Left ventricle myocardium inferior (tissue), 1 donor: ENCODE measurements at places on chromosomes 3 and 15.

DNA sequence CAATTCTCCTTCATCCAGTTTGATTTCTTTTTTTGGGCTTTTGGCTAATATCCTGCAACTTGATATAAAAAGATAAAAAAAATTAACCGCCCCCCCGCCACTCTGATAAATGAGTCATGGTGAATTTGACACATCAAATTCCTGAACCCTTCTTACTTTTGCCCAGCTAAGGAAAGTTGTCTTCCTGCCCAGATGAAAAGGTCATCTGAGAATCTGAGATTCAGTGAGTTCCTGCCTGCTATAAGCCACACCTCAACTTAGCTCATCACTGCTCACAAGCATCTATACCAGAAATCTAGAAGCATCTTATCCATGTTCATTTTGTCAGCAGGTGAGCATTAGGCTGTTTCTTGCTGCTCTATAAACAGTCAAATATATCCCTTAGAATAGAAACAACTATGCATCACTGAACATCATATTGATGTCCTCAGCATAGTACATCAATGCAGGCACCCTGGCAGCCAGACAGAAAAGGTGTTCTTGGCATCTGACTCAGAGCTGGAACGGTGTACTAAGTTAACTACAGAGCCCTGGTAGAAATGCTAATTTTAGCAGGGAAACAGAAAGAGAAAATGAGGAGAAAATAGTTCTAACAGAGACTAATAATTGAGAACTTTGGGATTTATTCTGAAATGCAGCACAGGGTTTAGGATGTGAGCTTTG is 77.1 kb downstream of the SEMA6D start:
- no peak for DNase-seq

GRCh38 chr3:23275814-23276213 is 72.7 kb downstream of the UBE2E2 start:
- DNase-seq: no peak

DNA sequence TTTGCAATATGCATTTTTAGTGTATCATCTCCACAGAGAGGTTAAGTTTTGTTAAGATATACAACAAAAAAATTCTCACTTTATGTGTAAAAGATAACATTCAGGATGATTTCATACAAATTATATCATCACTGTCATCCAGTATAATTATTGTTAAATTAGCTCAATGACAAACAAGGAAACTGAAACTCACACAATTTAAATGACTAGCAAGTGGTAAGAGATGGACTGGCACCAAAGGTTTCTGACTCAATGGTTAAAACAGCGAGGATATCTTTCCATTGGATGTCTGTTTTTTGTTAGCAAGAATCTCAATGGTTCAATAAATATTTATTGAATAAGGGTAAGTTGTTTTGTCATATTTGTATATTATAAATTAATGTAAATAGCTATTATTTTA is 22.6 kb downstream of the CIP2A start:
- no peak for DNase-seq

- no peak for DNase-seq
Observed at GRCh38 chr3:139537795-139538621, 1.5 kb downstream of the RBP1 start.

GRCh38 chr3:88131695-88132094 is 18.1 kb upstream of the C3orf38 start:
- DNase-seq: no peak

GRCh38 chr15:78651930-78652615 is 11.1 kb upstream of the CHRNB4 start:
- no peak for DNase-seq

GRCh38 chr15:74120426-74120825 is 10.0 kb upstream of the ISLR2 start:
- no peak for DNase-seq

DNA sequence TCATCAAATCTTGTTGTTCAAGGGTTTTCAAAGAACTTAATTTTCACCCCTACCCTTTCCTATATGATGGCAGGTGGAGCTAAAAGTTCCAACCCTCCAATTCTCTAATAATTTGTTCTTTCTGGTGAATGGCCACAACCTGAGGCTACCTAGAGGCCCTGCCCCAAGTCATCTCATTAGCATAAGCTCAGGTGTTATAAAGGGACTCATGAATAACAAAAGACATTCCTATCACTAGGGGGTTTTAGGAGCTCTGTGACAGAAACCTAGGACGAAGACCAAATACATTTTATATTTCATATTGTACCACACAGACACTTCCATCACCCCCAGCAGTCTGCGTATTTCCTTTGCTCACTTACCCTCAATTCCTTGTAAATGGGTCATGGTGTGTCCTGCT is 483.6 kb upstream of the EPHA6 start:
- DNase-seq: no peak

DNA sequence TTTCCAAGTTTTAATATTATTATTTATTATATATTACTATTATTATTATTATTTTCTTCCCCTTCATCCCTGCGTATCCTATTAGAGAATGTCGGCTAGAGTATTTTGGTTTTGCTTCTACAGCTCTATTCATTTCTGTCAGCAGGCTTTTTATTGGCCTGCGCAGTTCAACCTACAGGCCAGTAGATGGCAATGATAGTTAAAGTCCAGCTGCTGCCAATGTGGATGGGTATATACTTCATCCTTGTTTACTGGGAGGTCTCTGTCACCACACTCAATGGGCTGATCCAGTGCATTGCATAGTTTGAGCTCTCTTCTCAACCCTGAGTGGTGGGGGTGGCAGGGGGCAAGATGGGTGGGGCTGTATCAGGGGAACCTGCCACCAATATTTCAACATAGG is 799.8 kb downstream of the NSUN3 start:
- DNase-seq: no peak

GRCh38 chr3:195697582-195698324 is 23.0 kb upstream of the MUC20 start:
- DNase-seq: no peak

DNA sequence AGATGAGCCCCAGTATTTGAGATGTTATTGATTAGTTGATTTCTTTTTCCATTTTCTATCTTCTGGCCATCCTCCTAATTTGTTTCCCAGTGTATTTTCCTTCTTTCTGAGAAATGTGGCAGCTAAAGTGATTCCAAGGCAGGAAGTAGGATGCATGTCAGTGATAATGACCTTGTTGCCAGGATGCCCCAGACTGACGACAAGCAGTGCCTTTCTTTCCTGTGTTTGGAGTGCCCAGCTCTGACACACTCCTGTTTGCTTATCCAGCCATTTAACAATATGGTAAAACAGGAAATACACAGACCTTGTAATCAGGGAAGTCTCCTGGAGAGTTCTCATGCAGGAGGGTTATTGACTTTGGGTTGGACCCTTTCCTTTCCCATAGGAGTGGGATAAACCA is 20.4 kb downstream of the TMOD2 start:
- DNase-seq: no peak

GRCh38 chr3:38227989-38228388 is 37.6 kb upstream of the SLC22A13 start:
- DNase-seq: no peak

- no peak for DNase-seq
Observed at GRCh38 chr3:108603691-108604090, 14.2 kb downstream of the DZIP3 start.

DNA sequence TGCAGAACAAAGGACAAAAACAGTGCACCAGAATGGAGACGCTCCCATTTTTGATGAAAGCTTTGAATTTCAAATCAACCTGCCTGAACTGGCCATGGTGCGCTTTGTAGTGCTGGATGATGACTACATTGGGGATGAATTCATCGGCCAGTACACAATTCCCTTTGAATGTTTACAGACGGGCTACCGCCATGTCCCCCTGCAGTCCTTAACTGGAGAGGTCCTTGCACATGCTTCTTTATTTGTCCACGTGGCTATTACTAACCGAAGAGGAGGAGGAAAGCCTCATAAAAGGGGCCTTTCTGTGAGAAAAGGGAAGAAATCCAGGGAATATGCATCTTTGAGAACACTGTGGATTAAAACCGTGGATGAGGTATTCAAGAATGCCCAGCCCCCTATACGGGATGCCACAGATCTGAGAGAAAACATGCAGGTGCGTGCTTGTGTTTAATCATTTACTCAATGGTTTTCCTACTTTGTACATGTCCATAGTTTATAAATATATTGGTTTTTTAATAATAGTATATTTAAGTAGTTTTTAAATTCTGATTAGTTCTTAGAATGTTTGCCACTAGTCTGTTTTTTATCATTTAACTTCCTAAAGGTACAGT is 127.1 kb downstream of the PLCL2 start:
- no peak for DNase-seq

DNA sequence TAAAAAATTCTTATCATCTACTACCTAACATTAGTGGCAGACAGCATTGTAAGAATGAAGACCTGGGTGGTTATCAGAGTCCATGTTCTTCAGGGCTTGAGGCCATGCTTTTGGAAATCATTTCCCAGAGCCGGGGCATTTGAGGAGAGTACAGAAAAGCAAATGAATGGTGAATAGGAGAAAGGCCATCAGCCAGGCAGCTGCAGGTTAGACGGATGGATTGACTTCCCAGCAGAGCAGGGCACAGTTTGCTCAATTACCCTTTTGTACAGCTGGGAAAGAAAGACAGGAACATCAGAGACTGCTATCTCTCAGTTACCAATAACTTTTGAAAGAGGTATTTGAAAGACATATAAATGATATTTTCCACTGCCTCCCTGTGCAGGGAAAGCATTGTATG is 135.6 kb downstream of the ALCAM start:
- no peak for DNase-seq

- DNase-seq: no peak
Observed at GRCh38 chr3:139302801-139303113, 41.1 kb upstream of the MRPS22 start.

DNA sequence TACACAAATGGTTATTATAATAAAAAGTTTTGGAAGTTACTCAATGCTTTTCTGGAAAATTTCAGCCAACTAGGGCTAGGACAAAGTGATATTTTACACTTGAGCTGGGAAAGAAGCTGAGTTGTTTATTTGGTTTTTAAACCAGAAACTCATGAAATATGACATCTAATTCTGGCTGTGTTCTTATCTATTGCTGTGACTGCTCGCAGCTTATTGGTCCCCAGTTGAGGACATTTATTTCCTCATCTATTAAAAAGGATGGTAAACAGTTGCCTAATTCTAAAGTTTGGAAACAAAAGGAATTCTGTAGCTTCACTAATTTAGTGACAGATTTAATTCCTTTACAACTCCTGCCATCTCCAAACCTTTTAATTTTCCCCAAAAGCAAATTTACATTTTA is 487.6 kb upstream of the IL12A start:
- DNase-seq: no peak

DNA sequence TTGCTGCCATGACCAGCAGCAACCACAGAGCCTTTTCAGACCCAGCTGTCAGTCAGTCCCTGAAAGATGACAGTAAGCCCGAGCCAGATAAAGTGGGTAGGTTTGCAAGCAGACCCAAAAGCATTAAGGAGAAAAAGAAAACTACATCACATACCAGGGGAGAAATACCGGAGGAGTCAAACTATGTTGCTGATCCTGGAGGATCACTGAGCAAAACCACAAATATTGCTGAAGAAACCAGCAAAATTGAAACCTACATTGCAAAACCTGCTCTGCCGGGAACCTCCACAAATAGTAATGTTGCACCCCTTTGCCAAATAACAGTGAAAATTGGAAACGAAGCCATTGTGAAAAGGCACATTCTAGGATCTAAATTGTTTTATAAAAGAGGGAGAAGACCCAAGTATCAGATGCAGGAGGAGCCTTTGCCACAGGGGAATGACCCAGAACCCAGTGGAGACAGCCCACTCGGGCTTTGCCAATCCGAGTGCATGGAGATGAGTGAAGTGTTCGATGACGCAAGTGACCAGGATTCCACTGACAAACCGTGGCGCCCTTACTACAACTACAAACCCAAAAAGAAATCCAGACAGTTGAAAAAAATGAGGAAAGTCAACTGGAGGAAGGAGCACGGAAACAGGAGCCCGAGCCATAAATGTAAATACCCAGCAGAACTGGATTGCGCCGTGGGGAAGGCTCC is 42.1 kb upstream of the RASA2 start:
- no peak for DNase-seq

DNA sequence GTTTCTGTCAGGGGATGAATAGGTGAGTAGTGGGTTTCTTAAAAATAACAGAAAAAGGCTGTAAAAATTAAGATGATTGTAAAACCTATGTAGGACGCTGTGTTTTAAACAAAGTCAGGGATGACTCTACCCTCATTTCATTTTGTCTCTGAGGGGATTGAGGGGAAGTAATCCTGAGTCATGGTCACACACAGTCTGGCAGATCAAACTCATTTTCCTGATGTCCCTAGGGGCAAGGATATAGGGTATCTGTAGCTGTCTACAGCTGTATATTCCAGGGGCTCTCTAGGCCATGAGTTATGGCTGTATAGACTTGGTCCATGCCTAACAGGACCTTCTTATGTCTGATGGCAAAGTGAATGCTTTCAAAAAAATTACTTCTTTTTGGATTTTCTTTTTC is 421.1 kb downstream of the PDCD6IP start:
- no peak for DNase-seq

- DNase-seq: no peak
Observed at GRCh38 chr3:107970993-107971580, 119.7 kb downstream of the CD47 start.

DNA sequence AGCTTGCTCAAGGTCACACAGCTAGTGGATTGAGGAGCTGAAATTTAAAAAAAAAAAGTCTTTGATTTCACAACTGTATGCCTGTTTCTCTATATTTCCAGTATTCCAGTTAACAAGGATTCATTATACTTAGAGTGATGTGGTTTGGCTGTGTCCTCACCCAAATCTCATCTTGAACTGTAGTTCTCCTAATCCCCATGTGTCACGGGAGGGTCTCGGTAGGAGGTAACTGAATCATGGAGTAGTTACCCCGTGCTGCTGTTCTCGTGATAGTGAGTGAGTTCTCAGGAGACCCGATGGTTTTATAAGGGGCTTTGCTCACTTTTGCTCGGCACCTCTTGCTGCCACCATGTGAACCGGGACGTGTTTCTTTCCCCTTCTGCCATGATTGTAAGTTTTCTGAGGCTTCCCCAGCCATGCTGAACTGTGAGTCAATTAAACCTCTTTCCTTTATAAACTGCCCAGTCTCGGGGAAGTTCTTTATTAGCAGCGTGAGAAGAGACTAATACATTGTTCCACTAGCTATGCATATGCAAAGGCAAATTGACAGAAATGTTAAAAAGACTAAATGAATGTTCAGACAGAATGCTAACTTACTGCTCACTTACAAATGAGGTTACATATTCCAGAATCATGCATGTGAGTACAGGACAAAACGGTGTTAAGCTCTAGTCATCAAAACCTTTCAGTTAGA is 1101.9 kb downstream of the ROBO1 start:
- DNase-seq: no peak

DNA sequence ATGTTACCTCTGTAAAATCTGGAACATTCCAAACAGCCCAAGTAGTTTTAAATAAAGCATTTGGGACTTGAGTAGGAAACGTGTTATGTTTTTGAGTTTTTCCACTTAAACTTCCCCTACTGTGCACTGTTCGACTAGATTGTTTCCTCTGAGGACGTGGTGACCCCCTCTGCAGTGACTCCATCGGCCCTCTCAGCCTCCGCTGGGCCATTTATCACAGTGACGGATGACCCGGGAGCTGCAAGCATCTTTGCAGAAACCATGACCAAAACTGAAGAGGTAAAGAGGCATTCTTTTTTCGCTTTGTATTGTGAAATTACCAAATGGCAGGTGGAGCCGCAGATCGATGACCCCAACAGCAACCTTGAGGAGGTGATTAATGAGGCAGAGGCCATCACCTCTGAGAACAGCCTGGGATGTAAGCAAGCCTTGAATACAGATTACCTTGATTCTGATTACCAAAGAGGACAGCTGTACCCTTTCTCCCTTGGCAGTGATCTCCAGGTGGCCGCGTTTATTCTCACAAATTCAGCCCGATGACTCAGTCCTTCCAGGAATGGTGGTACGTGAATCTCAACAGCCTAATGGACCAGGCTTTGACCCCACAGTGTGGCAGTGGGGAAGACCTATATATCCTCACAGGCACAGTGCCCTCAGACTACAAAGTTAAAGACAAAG is 79.1 kb upstream of the FAN1 start:
- DNase-seq: no peak
